GM03348 (cell line): ENCODE measurements at places on chromosomes 2 and 18.

DNA sequence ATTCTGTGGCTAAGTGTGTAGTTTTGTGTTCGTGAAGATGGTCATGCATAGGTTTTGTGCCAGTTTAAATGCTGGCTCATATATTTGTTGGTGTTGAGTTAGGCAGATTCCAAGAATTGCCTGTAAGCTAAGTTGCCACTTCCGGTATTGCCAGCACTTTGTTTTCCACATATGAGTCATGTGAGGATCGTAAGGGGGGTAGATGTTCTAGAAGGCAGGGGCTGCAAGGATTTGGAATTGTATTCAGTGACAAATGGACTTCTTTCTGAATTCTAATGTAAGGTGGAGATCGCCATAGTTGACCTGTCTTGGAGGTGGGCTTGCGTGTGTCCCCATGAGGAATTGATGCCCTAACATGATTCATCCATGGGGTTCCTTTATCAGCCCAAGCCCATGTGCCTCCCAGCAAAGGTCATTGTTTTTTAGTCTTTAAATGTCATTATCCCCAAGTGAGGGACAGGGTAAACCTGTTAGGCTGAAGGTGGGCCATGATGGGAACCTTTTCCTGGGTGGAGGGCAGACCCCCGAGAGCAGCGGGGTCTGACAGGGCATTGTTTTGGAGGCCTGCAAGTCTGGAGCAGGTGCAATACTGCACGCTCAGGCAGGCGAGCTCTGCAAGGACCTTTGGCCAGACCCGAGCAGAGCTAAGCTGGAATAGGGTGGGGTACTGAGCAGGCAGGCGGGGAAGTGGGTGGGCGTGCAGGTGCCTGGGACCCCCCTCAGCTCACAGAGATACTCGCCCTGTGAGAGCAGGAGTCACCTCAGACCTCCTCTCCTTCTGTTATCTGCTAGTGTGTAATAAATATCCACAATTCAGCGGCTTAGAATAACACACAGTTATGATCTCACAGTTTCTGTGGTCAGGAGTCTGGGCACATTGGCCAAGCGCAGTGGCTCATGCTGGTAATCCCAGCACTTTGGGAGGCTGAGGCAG lies 77.4 kb downstream of the LRRFIP1 start:
- DNase-seq: peak; percentile 58

GRCh38 chr2:10283106-10284062 lies 19.3 kb upstream of the HPCAL1 start:
- peak; percentile 90 for DNase-seq

- no peak for DNase-seq
Observed at GRCh38 chr2:11057031-11057430, 98.2 kb upstream of the SLC66A3 start.

GRCh38 chr2:41160439-41160838 lies 708.5 kb upstream of the SLC8A1 start:
- no peak for DNase-seq

GRCh38 chr2:186281726-186282125 lies 204.3 kb upstream of the ZC3H15 start:
- DNase-seq: no peak

DNA sequence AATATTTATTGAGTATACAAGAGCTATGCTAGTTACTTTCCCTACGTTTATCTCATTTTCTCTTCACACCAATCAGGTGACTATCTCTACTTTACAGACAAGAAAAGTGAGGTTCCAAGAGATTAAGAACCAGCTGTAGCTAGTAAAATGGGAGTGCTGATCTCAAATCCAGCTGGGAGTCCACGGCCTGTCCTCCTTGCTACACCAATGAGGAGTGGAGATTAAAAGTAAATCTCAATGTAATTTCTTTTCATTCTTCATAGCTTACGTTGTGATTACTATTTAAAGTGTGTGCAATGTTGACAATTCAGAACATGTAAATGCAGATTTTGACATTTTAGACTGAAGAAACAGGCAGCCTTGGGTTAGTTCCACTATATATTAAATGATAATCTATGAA lies 53.9 kb upstream of the NRP2 start:
- DNase-seq: no peak

DNA sequence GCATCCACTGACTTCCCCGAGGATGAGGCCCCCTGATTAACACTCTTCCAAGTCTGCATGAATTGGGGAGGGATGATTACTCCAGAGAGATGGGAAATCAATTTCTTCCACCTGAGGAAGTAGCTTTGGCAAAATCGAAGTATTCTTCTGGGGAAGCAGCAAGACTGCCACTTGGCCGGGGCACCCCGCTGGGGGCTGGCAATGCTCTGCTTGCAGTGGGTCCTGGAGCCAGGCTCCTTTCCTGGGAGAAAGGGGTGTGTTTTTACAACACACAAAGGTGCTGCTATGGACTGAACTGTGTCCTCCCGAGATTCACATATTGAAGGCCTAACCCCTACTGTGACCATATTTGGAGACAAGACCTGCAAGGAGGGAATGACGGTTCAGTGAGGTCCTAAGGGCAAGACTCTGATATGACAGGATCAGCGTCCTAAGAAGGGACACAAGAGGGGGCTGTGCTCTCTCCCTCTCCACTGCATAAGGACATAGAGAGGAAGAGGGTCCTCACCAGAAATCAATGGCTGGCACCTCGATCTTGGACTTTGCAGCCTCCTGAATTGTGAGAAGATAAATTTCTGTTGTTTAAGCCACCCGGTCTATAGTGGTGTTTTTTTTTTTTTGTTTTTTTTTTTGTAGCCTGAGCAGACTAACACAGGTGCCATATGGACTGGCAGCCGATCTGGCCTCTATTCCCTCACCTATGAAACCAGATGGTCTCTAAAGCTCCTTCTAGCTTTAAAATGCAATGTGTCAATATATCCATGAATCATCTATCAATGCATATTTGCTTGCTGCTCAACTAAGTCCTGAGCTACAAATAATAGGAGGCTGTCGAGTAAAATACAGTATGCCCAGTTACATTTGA lies 3.6 kb upstream of the SMARCAL1 start:
- no peak for DNase-seq

DNA sequence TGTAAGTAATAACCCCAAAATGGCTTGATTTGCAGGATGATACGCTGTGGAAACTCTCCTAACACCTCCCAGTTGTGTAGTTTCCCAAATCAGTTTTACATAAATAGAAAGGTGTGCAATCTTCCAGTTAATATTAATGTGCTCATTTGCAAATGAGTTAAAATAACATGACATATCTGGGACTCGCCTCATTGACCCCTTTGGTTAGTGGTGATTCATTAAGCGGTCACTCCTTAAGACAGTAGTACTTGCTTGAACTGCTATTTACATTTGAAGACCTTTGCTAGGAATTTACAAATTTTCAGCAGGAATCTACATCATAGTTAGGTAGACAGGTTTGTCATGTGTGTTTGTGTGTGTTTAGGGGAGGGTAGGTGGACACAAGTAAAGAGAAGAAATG lies 1367.7 kb upstream of the CELF4 start:
- DNase-seq: no peak

- no peak for DNase-seq
Observed at GRCh38 chr2:439077-439476, 151.2 kb upstream of the ALKAL2 start.

- DNase-seq: peak; percentile 35
Observed at GRCh38 chr2:10500601-10501361, 52.7 kb upstream of the ODC1 start.

- DNase-seq: no peak
Observed at GRCh38 chr2:109549016-109549590, 64.7 kb downstream of the SEPTIN10 start.

DNA sequence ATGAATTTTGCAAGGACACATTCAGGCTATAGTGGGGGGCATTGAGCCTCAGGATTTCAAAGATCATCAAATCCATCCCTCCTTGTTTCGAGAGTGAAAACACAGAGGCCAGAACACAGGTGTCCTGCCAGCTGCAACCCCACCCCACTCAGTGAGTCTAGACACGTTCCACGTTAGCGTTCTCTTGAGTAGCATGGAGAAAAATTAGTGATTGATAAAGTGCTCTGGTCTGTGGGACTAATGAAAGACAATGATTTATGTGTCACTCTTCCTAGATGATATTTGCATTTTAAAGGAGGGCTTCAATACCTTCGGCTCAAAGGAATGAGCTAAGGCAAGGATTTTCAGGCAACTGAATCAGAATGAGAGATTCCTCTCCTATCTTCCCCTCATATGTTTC lies 43.8 kb downstream of the SLC4A3 start:
- DNase-seq: no peak
